ENCODE measurements at places on chromosomes 2 and 18.

DNA sequence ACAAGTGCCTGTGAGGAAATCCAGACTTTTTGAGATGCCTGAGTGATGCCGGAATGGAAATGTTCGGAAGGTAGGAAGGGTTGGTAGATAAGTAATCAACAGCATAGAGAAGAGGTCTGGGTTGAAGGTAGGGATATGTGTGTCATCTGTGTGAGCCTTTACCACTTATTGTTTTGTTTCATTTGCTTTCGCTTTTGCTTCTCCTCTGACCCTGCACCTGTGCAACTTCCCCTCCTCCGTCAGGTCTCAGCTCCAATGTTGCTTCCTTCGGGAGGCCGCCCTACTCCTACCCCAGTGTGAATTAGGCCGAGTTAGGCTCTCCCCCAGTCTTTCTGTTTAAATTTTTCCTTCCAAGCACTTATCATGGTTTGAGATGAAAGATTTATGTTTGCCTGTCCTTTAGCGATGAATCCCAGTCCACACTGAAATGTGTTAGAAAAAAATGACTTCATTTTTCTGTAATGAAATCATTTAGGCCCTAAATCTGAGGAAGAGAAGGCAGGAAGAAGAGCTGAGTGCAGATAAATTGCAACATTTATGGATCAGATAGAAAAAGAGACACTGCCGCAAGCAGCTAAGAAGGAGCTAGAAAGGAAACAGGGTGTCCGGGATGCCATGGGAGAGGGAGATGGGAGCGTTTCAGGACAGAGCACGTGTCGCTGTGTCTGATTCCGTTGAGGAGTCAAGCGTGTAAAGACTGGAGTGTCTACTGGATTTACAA is 139.6 kb upstream of the PELI1 start:
- DNase-seq = peak; percentile 80

GRCh38 chr2:191789796-191790195 is 57.1 kb downstream of the CAVIN2 start:
- peak; percentile 39 for DNase-seq

GRCh38 chr2:57943315-57943714 is 103.3 kb upstream of the VRK2 start:
- peak; percentile 57 for DNase-seq

- peak; percentile 15 for DNase-seq
Measured at GRCh38 chr2:68901199-68901514, 30.0 kb upstream of the BMP10 start.

GRCh38 chr18:34857320-34857719 is 147.2 kb downstream of the DTNA start:
- DNase-seq = no peak

DNA sequence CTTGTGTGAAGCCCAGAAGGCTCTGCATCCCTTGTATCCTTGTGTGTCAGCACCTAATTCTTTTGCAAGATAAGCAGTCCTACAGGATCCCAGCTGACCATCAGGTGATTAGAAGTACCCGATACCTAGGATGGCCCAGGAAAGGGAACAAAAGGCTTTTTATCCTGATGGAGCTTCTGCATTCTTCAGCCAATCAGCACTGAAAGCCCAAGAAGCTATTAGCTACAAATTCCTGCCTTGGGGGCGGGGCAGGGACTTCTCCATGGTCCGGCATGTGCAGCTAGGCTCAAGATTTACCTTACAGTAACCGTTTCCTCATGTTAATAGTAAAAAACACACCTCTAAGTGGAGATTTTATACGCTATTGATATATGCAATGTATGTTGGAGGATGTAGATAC is 264.6 kb upstream of the THUMPD2 start:
- no peak for DNase-seq

DNA sequence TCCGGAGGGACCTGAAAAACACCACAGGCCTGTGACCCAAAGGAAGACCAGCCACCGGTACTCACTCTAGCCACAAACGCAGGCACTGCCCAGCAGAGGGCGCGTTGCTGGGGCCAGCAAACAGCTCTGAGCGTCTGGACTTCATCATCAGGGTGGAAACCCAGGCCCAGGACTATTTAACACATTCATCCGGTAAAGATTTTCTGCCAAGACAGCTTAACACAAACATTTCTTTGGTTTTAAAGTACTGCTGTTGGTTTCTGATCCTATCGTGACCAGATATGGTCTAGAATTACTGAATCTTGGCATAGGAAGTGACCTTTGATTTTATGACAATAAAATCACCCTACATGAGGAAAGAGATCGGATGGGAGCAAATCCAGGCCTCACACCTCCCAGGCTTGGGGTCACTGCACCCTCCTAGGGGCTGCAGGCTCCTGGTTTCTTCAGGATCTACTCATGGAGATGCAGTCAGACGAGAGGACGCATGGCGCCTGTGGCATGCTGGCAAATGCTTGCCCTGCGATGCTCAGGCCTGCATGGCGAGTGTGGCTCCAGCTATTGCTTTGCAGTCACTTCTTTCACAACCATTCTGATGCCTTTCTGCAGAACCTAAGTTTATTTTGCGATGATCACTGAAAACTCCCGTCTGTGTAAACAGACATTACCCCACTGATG is 130.4 kb downstream of the COL4A4 start:
- DNase-seq = peak; percentile 17

All from fibroblast of skin of right quadriceps (primary cell).